Activated T-helper 1 cell treated with Interleukin-2 at 50 U/mL for 16 hours (primary cell): ENCODE measurements at places on chromosomes 12 and 14.

GRCh38 chr12:5442251-5443006, 10.5 kb downstream of the NTF3 start:
- no peak for DNase-seq

DNA sequence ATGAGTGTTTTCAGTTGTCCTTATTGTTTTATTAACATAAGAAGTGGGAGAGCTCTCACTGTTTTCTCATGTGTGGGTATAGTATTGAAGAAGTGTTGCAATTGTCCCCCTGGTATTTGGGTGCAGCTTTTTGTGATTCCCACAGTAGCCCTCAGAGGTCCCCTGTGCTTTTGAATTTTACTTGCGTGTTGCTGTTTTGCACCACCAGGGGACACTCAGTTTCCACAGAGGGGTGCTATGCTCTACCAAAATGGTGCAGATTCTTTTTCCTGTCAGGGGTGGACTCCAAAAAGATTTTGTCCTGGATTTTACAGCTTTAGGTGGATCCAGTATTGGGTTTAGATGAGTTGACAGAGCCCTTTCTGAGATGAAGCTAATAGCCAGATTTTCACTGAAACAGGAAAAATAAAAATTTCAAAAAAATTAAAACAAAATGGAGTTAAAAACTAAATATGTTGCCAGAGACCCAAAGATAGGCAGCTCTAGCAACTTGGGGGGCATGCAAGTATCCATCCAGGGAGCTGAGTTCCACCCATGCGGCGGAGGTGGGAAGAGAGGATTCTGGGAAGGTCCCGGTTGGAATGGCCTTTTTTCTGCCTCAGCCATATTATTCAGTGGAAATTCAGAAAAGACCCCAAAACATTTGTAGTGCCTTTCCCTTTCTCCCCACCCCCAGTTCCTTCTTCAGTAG, 50.2 kb downstream of the TTLL5 start:
- no peak for DNase-seq

DNA sequence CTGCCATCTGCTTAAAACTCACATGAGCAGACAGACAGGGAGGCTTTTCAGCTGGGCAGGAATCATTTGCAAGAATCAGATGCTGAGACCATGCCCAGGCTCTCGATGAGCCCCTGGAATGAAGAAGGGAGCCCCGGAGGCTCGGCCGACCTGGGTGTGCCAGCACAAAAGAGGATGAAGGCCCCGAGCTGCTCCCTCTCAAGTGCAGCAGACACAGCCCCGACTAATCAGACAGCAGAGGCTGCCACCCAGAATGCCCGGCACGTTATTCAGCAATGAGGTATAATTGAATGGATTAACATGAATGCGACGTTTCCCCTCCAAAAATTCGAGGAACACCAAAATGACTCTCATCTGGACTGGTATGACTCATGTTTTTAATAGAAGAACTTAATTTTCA, 58.9 kb downstream of the BCL11B start:
- DNase-seq, result no peak

DNA sequence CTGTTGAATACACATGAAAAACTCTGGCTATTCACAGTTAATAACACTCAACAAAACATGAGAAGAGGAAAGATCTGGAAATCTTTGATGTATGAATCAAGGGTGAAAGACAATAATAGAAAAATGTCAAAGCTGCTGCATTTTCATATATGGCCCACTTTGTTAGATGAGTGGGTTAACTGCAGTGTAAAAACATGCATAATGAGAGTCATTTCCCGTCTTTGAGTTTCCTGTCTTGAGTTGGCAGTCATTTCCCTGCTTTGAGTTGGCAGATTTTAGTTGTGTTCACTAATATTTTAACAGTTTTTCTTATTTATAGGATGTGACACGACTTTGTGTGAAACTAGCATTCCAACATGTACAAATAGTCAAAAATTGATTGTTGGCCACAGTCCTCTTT, 87.9 kb upstream of the PTPRQ start:
- DNase-seq, result no peak

DNA sequence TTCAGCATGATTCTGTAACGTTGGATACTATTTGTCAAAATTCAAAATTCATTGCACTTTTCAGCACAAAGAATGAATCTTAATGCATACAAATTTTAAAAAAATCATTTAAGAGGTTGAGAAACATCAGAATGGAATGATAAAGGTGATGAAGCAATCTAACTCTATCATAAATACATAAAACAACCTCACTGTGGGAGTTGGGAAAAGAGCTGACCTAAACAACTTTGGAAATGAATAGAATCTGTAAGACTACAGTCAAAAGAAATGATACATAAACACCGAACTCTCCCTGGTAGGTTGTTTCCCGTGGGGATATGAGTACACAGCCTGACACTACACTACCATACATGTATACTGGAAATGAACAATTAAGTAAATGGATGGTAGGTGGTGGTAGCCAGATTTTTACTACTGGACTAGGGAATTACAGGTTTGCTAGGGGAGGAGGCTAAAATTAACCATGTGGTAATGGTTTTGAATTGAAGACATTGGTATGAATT, 64.9 kb upstream of the PARP11 start:
- no peak for DNase-seq

- no peak for DNase-seq
Observed at GRCh38 chr12:3536096-3536875, 45.3 kb downstream of the PRMT8 start.
